Adipocyte (in vitro differentiated cells): ENCODE measurements at places on chromosomes 3 and 15.

DNA sequence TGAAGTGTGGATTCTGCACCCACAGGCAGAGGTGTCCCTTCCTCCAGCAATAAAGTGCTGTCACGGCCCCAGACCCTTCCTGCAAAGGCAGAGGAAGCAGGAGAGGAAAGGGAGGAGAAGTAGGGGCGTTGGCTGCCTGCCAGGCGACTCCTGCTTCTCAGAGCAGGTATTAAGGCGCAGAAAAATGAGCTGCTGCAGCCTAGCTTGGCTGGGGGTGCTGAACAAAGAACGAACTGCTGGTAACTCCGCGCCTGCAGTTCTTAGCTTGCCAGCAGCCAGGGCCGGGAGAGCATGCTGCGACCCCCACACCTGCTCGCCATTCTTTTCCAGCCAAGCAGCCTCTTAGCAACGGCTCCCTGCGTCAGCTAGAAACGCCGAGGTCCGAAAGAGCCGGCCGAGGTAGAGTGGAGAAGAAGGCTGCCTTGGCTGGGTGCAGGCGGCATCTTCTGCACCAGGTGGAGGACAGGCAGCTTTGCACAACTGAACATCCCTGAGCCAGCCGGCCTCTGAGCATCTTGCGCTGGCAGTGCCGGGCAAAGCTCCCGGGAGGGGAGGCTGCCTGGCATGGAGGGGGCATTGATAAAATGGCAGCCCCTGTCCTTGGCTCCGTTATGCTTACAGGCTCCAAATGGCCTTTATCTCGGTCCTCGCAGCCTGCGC lies 296.0 kb downstream of the MEX3B start:
- DNase-seq, result no peak

DNA sequence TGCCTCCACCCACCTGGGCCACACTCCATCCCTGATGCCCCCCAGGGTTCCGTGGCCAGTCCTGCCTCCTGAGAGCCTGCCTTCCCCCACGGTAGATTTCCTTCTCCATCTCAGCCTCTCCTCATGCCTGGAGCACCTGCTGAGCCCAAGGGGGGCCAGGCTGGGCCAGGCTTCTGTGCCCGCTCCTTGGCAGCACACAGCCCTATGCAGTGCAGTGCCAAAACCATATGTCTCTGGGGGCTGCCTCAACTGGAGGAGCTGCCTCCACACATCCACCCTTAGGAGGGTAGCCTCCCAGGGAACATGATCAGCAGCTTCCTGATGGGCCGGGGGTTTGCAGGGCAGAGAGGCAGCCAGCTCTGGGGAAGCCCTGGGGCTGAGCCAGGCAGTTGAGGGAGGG lies 24.6 kb upstream of the GATA2 start:
- DNase-seq, result no peak

- no peak for DNase-seq
These were observed 387.9 kb downstream of the GABRG3 start for GRCh38 chr15:27358751-27359434.

GRCh38 chr3:149466192-149466591 lies 8.3 kb upstream of the TM4SF4 start:
- peak; percentile 82 for DNase-seq

- no peak for DNase-seq
These were observed 137.6 kb upstream of the TLE3 start for GRCh38 chr15:70235347-70235746.

GRCh38 chr3:37505415-37505814 lies 331.0 kb upstream of the LRRFIP2 start:
- no peak for DNase-seq

DNA sequence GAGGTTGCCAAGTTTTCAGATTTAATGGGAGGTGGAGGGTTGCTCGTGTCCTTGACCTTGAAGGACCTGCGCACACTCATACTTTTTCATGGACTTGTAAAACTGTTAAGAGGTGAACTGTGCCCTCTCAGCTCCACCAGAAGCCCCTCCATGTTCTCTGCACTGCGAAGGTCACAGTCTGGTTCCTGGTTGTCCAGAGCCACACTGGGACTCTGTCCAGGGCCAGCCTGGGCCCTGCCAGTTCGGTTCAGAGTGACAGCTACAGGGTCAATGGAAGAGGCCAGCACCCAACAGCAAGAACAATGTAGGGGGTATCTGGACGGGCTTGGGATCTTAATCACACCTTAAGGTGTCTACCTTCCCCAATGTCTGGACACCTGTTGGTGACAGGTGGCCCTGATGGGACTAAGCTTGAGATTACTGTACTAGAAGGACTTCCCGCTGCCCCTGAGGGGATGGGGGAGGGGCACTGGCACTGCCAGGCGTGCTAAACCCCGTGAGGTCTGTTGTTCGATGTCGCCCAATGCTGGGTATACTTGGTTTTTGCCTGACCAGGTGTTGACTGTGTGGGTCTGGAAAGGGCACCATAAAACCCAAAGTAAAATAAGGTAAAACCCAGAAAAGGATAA lies 34.7 kb downstream of the GRK7 start:
- DNase-seq, result no peak

- DNase-seq, result no peak
These were observed 33.0 kb downstream of the ALDH1L1 start for GRCh38 chr3:126147147-126147931.

GRCh38 chr15:92155934-92156333 lies 237.7 kb upstream of the ST8SIA2 start:
- DNase-seq, result no peak

GRCh38 chr3:169354774-169355501 lies 308.6 kb downstream of the MECOM start:
- DNase-seq, result no peak

GRCh38 chr3:79178471-79179180 lies 589.2 kb downstream of the ROBO1 start:
- no peak for DNase-seq

- DNase-seq, result no peak
These were observed 1.2 kb downstream of the CTSH start for GRCh38 chr15:78943692-78944091.

DNA sequence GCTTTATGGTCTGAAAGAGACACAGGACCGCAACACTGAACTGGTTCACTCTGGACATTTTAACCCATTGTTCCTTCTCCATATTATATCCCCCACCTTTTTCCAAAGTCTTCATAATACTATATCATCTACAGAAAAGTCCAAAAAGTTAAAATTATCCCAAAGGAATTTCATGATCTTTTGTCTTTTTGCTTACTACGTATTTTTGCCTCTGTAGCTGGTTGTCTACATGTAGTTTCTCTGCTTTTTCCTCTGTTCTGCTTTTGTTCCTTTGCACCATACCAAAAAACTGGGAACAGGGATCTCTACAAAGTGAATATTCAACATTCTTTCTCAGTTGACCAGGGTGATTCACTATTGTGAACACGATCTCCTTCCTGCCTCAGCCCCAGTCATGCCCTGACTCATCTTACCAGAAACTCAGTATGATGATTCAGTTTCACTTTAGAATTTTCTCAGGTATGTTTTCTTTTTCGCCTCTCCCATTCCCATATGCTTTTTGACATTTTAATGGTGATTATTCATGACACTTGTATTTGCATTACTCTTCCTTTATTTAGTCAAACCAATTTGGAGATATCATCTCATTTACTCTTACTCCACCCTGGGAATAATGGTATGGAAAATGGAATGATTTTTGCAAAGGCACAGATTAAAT lies 14.5 kb downstream of the EMC4 start:
- peak; percentile 82 for DNase-seq

- DNase-seq, result no peak
These were observed 41.3 kb downstream of the ANKRD28 start for GRCh38 chr3:15756505-15756904.

DNA sequence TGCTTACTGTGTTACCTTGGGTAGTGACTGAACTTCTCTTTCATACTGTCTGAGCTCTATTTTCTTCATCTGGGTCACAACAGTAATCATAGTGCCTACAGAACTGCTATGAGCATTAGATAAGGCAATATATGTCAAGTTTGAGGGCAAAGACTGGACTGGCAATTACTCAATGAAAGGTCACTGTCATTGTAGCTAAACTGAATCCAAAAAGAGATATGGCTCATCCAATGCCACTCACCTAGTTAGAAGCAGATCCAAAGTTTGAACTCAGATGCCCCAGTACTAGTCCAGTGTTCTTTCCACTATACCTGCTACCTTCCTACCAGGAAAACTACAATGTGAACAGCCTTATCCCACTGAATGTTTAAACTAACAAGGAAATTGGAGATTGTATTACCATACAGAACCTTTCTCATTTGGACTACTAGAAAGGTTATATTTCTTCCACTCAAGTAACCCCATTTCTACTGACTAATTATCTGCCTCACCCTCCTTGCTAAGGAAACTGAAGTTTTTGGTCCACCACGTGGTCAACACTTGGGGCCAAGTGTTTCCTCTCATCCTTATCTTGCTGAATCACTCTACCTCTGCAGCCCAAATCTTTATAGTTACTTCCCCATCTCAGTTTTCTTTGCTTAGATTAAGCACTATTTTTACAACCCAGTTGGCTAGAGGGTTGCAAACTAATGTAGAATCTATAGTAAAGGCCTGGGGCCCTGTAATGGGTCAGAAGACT lies 202.3 kb upstream of the LPP start:
- no peak for DNase-seq

GRCh38 chr3:121698901-121699300 lies 38.2 kb upstream of the HCLS1 start:
- DNase-seq, result no peak
